Testis (tissue), 5 donors: ENCODE measurements at places on chromosomes 16 and 17.

DNA sequence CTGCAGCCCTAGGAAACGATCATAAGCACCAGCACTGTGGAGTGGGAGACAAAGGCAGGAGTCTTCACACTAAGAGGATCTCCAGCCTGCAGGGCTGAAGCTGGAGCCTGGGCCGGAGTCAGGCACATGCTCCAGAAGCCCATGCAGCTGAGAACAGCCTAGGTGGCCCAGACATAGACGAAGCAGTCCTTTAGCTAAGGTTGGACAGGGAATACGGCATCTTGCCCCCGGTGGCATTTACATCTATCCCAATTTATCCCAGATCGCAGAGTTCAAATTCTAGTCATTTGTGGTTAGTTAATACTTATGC is 13.9 kb downstream of the TSPOAP1 start:
- DNase-seq: no peak

DNA sequence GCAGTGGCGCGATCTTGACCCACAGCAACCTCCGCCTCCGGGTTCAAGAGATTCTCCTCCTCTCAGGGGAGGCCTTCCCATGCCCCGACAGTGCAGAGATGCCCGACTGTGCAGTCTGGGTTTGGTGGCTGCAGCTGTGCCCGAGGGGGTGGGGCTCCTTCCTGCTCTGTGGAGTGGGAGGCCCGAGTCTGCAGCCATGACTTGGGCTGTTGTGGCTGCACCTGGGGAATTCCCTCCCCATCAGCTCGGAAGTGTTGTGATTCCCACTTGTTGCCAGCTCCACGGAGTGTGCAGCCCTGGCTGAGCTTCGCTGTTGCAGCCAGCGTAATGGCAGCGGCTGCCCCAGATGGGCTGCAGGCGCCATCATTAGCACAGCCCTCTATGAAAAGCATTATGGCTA is 66.4 kb upstream of the SMIM36 start:
- DNase-seq: no peak

GRCh38 chr17:50476545-50477315 is 1.9 kb upstream of the RSAD1 start:
- no peak for DNase-seq

DNA sequence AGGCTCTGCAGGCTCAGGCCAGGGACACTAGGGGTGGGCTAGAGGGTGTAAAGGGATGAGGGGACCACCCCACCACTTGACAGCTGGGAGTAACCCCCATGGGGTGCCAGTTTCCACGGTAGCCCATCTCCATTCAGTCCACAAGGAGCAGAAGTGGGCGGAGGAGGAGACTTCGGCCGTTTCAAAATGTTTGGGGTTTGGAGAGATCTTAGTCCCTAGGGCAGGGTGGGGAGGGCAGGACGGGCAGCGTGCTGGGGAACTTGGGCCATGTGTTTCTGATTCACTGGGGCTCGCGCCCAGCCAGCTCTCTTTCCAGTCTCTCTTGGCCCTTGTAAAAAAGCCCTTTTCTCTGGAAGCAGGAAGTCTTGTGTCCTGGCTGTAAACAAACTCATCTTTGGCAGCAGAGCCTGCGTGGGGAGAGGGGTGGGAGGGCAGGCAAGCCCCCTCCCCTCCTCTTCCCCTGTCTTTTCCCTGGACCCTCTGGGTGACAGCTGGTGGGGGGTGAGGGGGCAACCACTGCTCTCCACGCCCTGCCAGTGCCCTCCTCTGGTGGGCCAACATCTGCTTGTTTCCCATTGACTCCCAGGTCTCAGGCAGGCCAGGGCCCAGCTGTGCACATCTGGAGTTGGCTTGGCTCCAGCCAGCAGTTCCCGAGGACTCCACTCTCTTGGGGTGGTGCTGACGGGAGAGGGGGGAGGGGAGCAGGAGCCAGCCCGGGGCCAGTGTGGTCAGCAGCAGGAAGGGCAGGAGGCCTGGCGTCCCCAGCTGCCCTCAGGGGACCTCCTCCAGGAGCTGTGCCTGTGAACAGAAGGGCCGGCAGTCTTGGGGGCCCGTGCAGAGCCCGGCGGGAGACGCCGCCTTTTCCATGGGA is 8.1 kb downstream of the CYGB start:
- DNase-seq: peak; percentile 86

GRCh38 chr17:35089586-35090296 is 26.2 kb upstream of the RFFL start:
- peak; percentile 27 for DNase-seq

- DNase-seq: peak; percentile 45
Observed at GRCh38 chr17:15456972-15457722, 10.3 kb downstream of the CDRT4 start.

DNA sequence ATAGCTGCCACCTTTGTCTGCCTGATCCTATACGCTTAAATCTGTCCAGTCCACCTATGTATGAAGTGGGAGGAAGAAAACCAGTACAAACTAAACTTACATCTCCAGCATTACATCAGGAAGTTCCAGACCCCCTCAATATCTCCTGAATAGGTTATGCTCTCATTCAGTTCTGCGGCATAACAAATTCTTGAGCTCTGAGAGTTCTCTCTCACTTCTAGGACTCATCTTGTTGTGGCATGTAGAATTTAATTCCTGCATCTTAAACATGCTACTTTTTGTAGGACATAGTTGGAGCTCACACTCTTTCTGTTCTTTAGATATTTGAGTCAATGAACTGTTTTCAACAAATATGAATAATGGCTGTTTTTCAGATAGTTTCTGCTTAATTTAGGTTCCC is 662.5 kb downstream of the CDH11 start:
- DNase-seq: no peak

- DNase-seq: no peak
Observed at GRCh38 chr16:20016234-20016633, 57.5 kb downstream of the GPR139 start.

DNA sequence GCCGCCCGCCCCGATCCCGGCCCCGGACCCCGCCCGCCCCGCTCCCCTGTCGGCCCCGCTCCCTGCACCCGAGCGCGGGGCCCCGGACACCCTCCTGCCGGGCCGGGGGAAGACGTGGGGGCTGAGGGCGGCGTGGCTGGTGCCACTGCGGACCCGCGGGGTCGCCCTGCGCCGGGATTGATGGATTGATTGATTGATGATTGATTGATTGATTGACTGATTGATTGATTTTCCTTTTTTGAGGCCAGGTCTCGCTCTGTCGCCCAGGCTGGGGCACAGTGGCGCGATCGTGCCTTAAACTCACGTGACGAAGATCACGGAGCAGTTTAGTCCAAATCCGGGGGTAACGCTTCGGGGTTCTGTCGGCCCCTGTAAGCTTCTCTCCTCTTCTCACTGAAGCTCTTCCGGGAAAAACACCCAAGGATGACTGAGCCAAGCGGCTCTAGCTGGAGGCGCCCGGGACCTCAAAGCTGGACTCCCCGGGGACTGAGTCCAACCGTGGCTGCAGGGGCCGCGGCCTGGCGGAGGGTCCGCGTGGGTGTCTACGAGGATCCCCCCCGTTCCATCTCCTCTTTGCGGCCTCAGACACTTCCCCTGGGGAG is 40.2 kb upstream of the BHLHA9 start:
- DNase-seq: no peak

- DNase-seq: no peak
Observed at GRCh38 chr16:66152181-66152580, 214.3 kb upstream of the CDH5 start.
